Mammary epithelial cell (primary cell): ENCODE measurements at places on chromosomes 2 and 18. TPM values are rescaled to one million over a fixed set of nuclear protein-coding genes. Genes with fewer than 3 reads are reported as not detected.

The PRKCE gene
- 4.3 TPM for total RNA-seq

The SSB gene
- 55.3 TPM for total RNA-seq

The NEU2 gene
- total RNA-seq = not detected in 2 replicates

The TMEM182 gene
- 7.4 and 8.8 TPM in 2 replicates for total RNA-seq

The TWIST2 gene
- total RNA-seq = 13.7 and 17.6 TPM in 2 replicates

The DCDC2C gene
- not detected for total RNA-seq

The EN1 gene
- 0.33 TPM for total RNA-seq

The FZD7 gene
- 15.1 and 21.6 TPM in 2 replicates for total RNA-seq

The SP140 gene
- total RNA-seq = not detected

The ABHD1 gene
- total RNA-seq = 0.17 TPM

The RBMS1 gene
- 54.8 TPM for total RNA-seq

The CD8B2 gene
- not detected for total RNA-seq

The TEX261 gene
- 51.4 and 61.6 TPM in 2 replicates for total RNA-seq

The CPO gene
- not detected in 2 replicates for total RNA-seq

The SLC38A11 gene
- not detected for total RNA-seq

The BIN1 gene
- total RNA-seq = 7.3 TPM

The CHPF gene
- total RNA-seq = 274 TPM

The STARD6 gene
- not detected for total RNA-seq

The FTCDNL1 gene
- total RNA-seq = 1.0 TPM

The DYNAP gene
- total RNA-seq = not detected in 2 replicates

The LIMS4 gene
- 2.2 and 2.6 TPM in 2 replicates for total RNA-seq

The GALM gene
- not detected in 2 replicates for total RNA-seq

The DCC gene
- total RNA-seq = not detected in 2 replicates

The MEIS1 gene
- 2.3 and 4.4 TPM in 2 replicates for total RNA-seq

The MALL gene
- total RNA-seq = 11.5 and 24.7 TPM in 2 replicates

The CD207 gene
- total RNA-seq = not detected in 2 replicates

The ADGRF3 gene
- total RNA-seq = 0.17 TPM

The TCF23 gene
- 0.08 TPM in 1 of 2 replicates, not detected in the other for total RNA-seq

The CCDC178 gene
- not detected in 2 replicates for total RNA-seq

The INHBB gene
- 0.11 TPM in 1 of 2 replicates, not detected in the other for total RNA-seq

The VPS4B gene
- 60.8 TPM for total RNA-seq

The MDH1B gene
- total RNA-seq = 1.8 TPM

The PAIP2B gene
- total RNA-seq = 2.0 TPM

The TIMM21 gene
- 23.0 TPM for total RNA-seq

The TMEFF2 gene
- total RNA-seq = not detected in 2 replicates

The EFHD1 gene
- total RNA-seq = 2.0 TPM

The LYG1 gene
- not detected for total RNA-seq

The CTAGE1 gene
- total RNA-seq = not detected

The LAMA1 gene
- 104 TPM for total RNA-seq

The OTX1 gene
- total RNA-seq = 1.0 TPM

The LIPG gene
- 72.5 and 78.8 TPM in 2 replicates for total RNA-seq

The BCL11A gene
- total RNA-seq = 8.5 TPM

The EDAR gene
- 2.2 TPM for total RNA-seq

The HOXD12 gene
- not detected for total RNA-seq

The HOXD1 gene
- total RNA-seq = not detected in 2 replicates

The FBLN7 gene
- 1.5 TPM for total RNA-seq

The FOXI3 gene
- 1.5 TPM for total RNA-seq

The BAZ2B gene
- 72.8 TPM for total RNA-seq

The SH2D6 gene
- 0.78 and 1.5 TPM in 2 replicates for total RNA-seq

The FAM228A gene
- total RNA-seq = not detected

The RIOK3 gene
- 94.1 and 110 TPM in 2 replicates for total RNA-seq
